ENCODE measurements at places on chromosomes 11 and 22.

DNA sequence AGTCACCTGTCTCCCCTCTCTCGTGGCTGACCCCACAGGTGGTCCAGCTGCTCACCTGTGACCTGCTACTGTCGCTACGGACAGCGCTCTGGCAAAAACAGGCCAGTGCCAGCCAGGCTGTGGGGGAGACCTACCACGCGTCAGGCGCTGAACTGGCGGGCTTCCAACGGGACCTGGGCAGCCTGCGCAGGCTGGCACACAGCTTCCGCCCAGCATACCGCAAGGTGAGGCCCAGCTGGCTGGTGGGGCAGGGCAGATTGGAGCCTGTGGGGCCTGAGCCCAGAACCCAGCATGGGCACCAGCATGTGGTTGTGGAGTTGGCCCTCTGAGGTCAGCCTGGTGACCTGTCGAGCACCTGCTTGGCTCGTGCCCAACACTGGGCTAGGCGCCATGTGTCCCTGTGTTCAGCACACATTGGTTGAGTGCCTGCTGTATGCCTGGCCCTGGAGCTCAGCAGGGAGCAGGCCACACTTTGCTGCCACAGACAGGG lies 11.9 kb downstream of the SHISA8 start:
- DNase-seq, result no peak

- DNase-seq, result no peak
These were observed 43.6 kb downstream of the OR2AG2 start for GRCh38 chr11:6727971-6728760.

DNA sequence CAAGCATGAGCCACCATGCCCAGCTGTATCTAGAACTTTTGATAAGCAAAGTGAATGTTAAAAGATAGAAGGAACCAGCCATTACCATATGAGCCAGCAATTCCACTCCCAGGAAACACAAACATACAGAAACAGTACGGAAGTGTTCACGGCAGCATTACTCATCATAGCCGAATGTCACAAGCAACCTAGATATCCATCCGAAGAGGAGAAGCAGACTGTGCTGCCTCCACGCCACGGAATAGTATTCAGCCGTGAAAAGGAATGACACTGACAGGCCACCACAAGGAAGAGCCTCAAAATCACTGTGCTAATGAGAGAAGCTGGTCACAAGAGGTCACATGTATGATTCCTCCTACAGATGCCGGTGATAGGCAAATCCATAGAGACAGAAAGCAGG lies 17.6 kb upstream of the MGAT3 start:
- peak; percentile 38 for DNase-seq

DNA sequence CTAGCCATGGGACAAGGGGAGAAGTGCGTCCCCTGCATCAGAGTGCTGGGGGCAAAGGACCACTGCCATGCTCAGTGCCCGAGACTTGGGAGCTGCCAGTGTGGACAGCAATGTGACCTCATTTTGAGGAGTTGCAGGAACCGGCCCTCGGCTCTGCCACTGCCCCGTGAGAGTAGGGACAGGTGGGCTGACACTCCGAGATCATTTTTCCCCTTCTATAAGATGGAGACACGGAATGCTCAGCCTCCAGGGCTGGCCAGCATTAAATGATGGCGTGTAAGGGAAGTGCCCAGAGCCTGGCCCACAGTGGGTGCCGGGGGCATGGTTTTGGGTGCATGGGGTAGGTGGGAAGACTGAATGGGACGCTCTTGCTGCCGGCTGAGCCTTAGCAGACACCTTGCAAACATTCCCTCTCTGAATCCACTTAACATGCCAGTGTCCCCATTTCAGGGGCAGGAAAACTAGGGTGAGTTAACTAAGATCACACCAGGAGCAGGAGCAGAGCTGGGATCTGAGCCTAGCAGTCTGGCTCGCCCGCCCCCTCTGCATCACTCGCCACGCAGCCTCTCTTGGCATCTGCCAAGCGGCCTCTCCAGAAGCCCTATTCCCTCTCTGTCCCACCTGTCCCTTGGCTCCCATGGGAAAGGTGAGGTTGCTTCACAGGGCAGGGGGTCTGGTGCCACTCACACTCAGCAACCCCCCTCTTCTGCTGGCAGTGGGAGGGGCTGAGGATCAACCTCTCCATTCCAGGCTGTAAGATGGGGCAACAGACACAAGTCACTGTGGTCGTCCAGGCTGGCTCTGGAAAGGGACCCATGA lies 13.6 kb downstream of the NPTXR start:
- no peak for DNase-seq

DNA sequence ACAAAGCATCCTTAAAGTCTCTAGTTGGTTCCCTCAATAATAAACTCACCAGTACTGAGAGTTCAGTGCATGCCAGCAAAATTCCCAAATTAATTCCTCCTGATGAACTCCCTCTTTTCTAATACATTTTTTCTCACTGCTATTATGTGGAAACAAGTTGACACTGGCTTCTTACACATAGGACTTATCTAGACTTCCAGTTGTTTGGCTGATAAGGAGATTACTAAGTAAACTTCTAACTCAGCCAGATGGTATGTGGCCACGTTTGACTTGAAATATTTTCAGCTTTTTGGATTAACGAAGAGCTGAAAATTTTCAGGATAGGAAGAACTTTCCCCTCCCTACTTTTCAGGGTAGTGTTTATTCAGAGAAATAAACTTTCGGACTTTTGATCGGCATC lies 1154.2 kb upstream of the TENM4 start:
- peak; percentile 14 for DNase-seq

DNA sequence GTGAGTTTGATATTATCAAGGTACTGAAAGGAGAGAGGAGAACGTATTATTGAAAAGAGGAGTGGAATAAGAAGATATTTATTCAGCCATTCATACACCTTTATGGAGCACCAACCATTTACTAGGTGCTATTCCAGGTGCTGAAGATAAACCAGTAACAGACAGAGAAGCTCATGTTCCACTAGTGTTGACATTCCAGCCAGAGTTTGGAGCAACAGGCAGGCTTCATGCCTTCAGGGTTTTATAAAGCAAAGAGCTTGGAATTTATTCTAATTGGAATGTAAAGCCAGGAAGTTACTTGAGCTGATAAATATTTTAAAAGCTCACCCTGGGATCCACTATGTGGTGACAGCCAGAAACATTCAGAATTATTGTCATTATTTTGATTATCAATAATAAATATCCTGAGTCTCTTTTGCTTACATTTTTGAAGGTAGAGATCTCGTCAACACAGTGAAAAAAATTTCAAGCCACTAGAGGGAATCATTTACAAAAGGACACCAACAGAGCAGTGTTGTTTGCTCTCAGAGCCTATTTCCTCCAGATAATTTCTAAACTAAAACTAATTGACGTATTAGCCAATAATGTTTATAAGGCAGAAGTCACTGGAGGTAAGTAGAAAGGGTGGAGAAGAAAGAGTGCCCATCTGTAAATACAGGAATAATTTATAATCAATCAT lies 172.0 kb downstream of the KCNA4 start:
- no peak for DNase-seq

- no peak for DNase-seq
These were observed 202.4 kb upstream of the PDGFD start for GRCh38 chr11:104366321-104366734.

- DNase-seq, result peak; percentile 91
These were observed 191.8 kb upstream of the E2F8 start for GRCh38 chr11:19432370-19433061.

DNA sequence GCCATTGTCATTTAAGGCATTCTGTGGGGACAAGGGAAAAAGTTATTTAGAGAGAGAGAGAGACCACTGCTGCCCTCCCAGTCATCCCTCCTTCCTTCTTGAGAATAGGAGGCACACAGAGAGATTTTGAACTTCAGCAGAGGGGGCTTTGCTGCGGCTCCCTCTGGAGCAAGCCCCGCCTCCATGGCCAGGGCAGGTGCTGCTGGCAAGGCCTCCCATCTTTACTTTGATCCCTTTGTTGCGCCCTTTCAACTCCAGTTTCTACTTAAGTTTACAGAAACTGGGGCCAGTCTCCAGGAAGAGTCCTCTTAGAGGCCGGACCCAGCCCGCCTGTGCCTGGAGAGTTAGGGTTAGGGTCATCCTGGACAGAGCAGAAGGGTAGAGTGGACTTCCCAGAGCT lies 4.4 kb downstream of the OR8B8 start:
- no peak for DNase-seq
